ENCODE measurements at places on chromosomes 7 and 10. TPM values are rescaled to one million over a fixed set of nuclear protein-coding genes. Genes with fewer than 3 reads are reported as not detected.

GRCh38 chr7:129970816-129971215 lies 18.1 kb upstream of the UBE2H start:
- no peak for DNase-seq

GRCh38 chr7:105906695-105907094 lies 30.3 kb upstream of the ATXN7L1 start:
- DNase-seq, result no peak

GRCh38 chr7:31249671-31250070 lies 90.9 kb downstream of the NEUROD6 start:
- DNase-seq, result no peak

DNA sequence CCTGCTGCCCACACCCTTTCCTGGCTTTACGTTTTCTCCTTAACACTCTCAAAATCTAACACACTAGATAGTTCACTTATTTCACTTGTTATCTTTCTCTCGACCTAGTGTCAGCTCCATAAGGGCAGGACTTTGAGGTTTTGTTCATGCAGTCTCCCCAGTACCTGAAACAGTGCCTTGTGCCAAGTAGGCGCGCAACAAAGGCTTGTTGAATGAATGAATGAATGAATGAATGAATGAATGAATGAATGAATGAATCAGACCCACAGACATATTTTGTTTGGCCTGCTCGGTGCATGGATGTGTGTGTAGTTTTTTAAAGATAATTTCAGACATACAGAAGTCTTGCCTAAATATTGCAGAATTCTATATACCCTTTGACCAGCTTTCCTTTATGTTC lies 6.2 kb downstream of the TYSND1 start:
- DNase-seq, result no peak

DNA sequence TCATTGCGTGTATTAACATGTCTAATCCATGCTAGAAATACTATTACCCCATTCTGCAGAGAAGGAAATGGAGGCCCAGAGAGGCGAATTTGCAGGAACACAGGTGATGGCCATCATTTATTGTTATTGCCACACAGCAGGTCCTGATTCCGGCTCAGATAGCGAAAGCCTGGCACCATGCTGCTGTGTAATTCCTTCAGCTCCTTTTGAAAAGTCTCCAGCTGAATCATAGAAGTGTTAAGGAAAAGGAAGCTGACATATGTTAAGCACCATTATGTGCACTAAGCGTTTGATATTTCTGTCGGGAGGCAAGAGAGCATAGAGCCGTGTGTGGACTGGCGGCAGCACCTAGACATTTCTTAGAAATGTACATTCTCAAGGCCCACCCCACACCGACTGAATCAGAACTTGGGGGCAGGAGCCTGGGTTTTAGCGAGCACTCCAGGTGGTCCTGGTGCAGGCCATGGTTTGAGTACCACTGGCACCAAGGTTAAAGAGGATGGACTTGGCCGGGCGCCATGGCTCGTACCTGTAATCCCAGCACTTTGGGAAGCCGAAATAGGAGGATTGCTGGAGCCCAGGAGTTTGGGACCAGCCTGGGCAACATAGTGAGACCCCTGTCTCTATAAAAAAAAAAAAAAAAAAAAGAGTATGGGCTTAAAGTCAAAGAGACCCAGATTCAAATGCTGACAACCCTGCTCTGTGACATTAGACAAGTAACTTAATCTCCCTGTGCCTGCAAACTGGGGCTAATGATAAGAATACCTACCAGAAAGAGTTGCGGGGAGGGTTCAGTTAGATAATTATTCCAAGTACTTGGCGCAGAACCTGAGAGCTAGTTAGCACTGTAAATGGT lies 52.2 kb downstream of the UNC5B start:
- DNase-seq, result no peak

DNA sequence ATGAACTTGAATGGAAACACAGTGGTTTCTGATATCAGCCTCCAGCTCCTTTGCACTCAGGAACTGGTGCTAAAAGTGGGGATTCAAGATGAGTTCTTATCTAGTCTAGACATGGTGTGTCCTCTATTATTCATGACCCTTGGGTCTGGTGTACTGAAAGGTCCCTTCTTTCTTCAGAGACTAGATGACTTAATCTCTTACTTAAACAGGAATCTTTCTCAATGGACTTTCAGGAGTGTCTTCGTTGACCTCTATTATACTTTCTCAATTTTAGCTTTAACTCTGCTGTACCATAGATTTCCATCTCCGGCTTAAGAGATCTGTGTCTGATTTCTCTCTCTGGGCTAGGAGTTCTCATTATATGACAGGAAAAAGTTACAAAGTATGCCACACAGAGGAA lies 83.5 kb upstream of the INHBA start:
- DNase-seq, result no peak

The RBM20 gene
- 3.3 TPM for total RNA-seq
